CD4-positive, alpha-beta T cell (primary cell): ENCODE measurements at places on chromosomes 1 and 21.

DNA sequence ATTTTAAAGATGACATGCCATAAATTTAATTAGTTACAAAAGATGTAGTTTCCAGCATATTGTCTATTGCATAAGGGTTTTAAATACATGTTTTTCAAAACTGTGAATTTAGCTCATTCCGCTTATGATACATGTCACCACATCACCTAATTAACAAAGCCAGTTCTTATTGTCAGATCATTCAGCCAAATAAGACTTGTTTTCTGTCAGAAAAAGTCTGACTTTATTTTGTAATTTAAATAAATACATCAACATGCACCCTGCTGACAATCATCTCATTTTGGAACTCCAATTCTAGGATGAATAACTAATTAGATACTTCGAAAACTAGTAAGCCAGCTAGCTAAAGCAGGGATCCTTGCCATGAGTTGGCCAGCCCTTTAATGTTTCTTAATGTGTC, 110.9 kb upstream of the APP start:
- H3K4me1 ChIP-seq, result no peaks in the 10 kb centered on the region
- no peak overlapping the region for H3K4me3 ChIP-seq
- H3K27ac ChIP-seq, result no peak overlapping the region
- no peaks in the 10 kb centered on the region for H3K27me3 ChIP-seq
- no peaks in the 10 kb centered on the region for H3K36me3 ChIP-seq
- no peak for DNase-seq

GRCh38 chr1:223022641-223023473, 120.2 kb downstream of the TLR5 start:
- no peaks in the 10 kb centered on the region for H3K36me3 ChIP-seq
- H3K27me3 ChIP-seq, result no peaks in the 10 kb centered on the region
- no peaks in the 10 kb centered on the region for H3K4me1 ChIP-seq
- no peak overlapping the region for H3K27ac ChIP-seq
- DNase-seq, result no peak
- no peak overlapping the region for H3K4me3 ChIP-seq

DNA sequence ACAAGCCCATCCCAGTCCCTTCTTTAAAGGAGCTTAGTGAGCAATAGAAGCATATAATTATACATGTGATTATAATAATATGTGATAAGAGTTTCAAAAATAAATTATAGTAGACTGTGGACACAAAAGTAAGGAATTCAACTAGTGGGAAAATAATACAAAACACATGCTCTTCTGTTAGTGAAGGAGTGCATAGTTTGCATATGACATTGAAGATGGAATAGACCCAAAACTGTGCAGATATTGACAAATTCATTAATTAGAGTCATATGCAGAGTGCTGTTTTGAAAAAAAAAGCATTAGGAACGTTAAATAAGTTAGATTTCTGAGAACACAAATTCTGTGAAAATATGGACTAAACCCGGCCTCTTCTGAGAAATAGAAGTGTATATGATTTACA, 278.8 kb downstream of the ASTN1 start:
- H3K27me3 ChIP-seq, result no peaks in the 10 kb centered on the region
- no peaks in the 10 kb centered on the region for H3K4me1 ChIP-seq
- DNase-seq, result no peak
- no peak overlapping the region for H3K4me3 ChIP-seq
- H3K36me3 ChIP-seq, result no peaks in the 10 kb centered on the region

GRCh38 chr1:35287807-35288640, 19.5 kb downstream of the ZMYM4 start:
- peaks cover 5% of the 10 kb centered on the region for H3K4me1 ChIP-seq
- no peak for DNase-seq
- H3K27ac ChIP-seq, result no peak overlapping the region

DNA sequence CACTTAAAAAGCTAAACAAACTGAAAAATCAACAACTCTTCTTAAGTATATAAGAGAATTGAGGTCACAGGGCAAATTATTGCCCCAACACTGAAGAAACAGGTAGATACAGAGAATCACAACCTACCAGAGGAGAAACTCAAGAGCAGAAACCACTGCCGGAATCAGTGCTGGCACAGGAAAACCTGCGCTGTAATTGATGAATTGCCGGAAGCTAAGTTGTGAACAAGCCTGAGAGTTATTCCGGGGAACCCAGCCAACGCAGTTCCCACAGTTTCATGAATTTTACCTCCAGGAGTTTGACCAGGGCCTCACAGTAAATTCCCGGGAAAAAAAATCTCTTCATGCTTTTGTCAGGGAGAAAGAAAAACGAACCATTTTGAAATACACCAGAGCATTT, 657.1 kb upstream of the BRINP3 start:
- no peaks in the 10 kb centered on the region for H3K27me3 ChIP-seq
- H3K4me3 ChIP-seq, result no peak overlapping the region
- DNase-seq, result no peak
- H3K36me3 ChIP-seq, result no peaks in the 10 kb centered on the region
- no peak overlapping the region for H3K27ac ChIP-seq

DNA sequence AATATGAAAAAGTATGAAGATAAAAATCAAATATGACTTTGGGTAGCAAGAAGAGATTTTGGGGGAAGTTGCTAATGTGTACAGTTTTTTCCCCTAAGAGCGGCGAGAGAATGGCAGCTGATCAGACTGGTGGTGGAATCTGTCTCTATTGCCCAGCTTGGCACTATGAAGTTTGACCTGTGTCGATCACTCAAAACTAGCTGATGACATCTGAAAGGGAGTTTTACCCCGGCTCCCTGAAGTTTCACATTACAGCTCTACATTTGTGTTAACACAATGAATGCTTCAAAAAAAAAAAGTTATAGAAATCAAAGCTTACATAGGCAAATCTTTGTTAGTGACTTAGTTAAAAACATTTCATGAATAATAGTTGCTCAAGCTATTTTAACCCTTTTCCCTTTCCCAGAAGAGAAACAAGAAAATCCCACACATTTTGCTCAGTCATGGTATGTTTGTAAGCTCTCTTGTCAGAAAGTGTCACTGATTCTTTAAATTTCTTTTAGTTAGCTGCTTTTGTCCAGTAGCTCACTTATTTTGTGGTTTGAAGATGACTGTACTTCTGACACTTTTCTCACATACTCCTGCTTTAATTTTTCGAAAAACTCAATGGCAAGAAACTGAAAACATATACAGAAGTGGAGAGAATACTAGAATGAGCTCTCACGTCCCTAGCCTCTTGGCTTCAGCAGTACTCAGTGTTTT, 41.3 kb downstream of the DYRK1A start:
- no peak for DNase-seq
- peaks cover 52% of the 10 kb centered on the region for H3K4me1 ChIP-seq
- H3K4me3 ChIP-seq, result no peak overlapping the region
- peaks cover 3% of the 10 kb centered on the region for H3K36me3 ChIP-seq
- no peaks in the 10 kb centered on the region for H3K27me3 ChIP-seq

DNA sequence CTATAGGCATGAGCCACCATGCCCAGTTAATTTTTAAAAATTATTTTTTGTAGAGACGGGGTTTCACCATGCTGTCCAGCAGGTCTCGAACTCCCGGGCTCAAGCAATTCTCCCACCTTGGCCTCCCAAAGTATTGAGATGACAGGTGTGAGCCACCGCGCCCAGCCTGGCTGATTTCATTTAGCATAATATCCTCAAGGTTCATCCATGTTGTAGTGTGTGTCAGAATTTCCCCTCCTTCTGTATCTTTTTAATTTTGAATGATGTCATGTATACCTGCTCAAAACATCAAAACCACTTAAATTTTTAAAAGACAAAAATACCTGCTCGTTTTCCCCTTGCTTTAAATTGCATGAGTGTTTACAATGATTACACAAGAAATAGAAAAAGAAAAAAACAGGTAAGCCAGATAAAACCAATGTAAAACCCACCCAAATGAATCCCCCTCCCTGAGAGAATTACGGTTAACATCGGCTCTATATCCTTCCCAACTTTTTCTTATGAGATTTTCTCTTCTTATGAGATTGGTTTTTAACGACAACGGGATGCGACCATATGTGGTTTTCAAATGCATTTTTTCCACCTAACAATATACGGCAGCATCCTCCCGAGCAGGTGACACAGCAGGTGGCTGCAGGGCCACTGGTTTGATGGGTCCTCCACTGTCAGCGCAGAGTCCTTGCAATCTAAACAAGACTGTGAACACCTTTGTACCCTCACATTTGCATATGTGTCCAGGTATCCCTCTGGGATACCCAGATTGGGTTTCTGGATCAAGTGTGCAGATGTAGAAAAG, 22.1 kb downstream of the IFFO2 start:
- peaks cover 98% of the 10 kb centered on the region for H3K4me1 ChIP-seq
- H3K4me3 ChIP-seq, result no peak overlapping the region
- no peaks in the 10 kb centered on the region for H3K36me3 ChIP-seq
- no peak overlapping the region for H3K27ac ChIP-seq

GRCh38 chr1:37234941-37235418, 200.7 kb upstream of the GRIK3 start:
- no peaks in the 10 kb centered on the region for H3K36me3 ChIP-seq
- H3K27me3 ChIP-seq, result peaks cover 15% of the 10 kb centered on the region
- no peak for DNase-seq
- H3K27ac ChIP-seq, result no peak overlapping the region

DNA sequence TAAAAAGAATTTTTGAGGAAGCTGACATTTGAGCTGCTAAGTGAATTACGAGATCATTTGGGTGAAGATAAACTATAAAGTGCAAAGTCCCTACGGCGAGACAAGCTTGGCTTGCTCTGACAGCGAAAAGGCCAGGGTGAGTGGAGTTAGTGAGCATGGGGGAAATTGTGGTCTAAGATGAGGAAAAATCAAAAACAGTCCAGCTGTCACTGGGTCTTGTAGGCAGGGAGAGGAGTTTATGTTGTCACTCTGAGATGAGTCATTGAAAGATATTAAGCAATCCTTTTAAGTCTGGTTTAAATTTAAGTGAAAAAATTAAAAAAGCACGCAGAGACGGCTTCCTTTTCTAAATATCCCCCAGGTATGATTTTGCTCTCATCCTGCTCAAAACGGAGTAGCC, 601.9 kb downstream of the MRPL39 start:
- H3K4me3 ChIP-seq, result no peak overlapping the region
- H3K27me3 ChIP-seq, result no peaks in the 10 kb centered on the region
- no peak overlapping the region for H3K27ac ChIP-seq
- H3K36me3 ChIP-seq, result no peaks in the 10 kb centered on the region
- DNase-seq, result no peak
- H3K4me1 ChIP-seq, result no peaks in the 10 kb centered on the region

DNA sequence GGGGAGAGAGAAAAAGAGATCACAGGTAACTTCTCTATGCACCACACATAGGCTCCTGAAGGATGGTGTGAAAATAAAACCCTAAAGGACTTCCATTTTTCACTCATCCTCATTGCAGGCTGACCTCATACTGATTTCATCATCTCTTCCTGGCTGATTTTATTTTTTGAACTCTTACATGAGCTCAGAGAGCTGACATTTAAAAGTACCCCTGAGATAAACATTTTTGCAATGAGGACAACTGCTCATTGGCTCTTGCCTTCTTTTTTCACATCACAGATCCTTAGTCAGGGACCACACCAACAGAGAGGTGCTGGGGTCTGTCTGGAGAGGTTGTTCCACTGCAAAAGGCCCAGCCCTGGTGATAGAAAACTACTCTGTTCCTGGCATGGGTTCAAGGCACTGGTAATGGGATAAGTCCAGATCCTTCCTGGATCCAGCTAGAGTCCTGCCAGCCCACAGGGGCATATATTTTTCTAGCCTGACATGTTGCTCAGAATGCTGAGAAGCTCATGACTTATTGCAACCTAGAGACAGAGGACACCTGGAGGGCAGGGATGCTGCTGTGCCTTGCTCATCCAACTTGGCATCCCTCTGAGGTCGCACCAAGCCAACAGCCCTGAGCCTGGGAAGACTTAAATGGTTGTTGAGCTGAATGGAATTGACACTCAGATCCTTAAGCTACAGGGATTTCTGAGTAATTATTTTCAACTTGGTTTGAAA, 360.0 kb downstream of the HHAT start:
- DNase-seq, result no peak
- H3K36me3 ChIP-seq, result no peaks in the 10 kb centered on the region
- no peak overlapping the region for H3K4me3 ChIP-seq
- no peaks in the 10 kb centered on the region for H3K27me3 ChIP-seq
- no peak overlapping the region for H3K27ac ChIP-seq

DNA sequence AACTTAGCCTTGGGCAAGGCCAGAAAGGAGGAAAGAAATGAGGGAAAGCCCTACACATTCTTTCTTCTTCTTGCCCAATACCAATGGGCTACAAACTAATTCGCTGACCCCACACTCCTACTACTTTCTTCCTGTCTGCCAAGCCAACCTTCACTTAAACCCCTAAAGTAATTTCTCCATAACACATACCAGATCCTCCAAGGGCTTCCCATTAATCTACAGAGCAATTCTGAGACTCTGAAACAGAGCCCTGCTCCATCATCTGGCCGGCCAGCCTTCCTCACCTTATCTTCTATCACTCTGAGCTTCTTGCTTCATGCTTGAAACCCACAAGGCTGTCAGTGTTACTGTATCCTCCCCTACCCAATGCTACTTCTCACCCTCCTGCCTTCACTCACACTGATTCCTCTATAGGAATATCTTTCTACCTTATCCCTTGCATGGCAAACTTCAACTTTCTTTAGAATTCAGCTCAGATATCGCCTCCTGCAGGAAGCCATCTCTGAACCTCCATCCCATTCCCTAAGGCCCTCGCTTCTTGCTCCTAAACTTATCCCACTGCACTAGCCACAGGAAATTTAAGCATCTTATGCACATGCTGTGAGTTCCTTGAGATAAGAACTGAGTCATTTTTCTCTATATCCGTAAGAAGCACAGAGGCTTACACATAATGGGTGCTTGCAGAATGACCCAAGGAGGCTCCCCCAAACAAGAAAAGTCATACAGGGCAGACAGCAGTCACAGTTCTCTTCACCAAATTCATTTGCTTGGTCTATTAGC, 81.9 kb downstream of the JAK1 start:
- peaks cover 24% of the 10 kb centered on the region for H3K4me1 ChIP-seq
- no peak for DNase-seq
- H3K27ac ChIP-seq, result no peak overlapping the region
- no peak overlapping the region for H3K4me3 ChIP-seq
- peaks cover 44% of the 10 kb centered on the region for H3K36me3 ChIP-seq

GRCh38 chr1:93468662-93469061, 20.7 kb downstream of the FNBP1L start:
- H3K4me1 ChIP-seq, result no peaks in the 10 kb centered on the region
- no peaks in the 10 kb centered on the region for H3K36me3 ChIP-seq
- no peaks in the 10 kb centered on the region for H3K27me3 ChIP-seq
- no peak for DNase-seq
- H3K4me3 ChIP-seq, result no peak overlapping the region
- H3K27ac ChIP-seq, result no peak overlapping the region
